ENCODE measurements at places on chromosomes 5 and 9. TPM values are rescaled to one million over a fixed set of nuclear protein-coding genes. Genes with fewer than 3 reads are reported as not detected.

GRCh38 chr9:17775656-17776055, 196.8 kb downstream of the SH3GL2 start:
- no peak overlapping the region for H3K27ac ChIP-seq
- H3K4me1 ChIP-seq, result no peaks in the 10 kb centered on the region
- DNase-seq, result no peak
- no peak overlapping the region for H3K4me3 ChIP-seq
- H3K27me3 ChIP-seq, result no peaks in the 10 kb centered on the region
- H3K36me3 ChIP-seq, result no peaks in the 10 kb centered on the region

PIP5K1B gene
- total RNA-seq, result 44.8 TPM

SLC12A7 gene
- 42.3 TPM for total RNA-seq

DNA sequence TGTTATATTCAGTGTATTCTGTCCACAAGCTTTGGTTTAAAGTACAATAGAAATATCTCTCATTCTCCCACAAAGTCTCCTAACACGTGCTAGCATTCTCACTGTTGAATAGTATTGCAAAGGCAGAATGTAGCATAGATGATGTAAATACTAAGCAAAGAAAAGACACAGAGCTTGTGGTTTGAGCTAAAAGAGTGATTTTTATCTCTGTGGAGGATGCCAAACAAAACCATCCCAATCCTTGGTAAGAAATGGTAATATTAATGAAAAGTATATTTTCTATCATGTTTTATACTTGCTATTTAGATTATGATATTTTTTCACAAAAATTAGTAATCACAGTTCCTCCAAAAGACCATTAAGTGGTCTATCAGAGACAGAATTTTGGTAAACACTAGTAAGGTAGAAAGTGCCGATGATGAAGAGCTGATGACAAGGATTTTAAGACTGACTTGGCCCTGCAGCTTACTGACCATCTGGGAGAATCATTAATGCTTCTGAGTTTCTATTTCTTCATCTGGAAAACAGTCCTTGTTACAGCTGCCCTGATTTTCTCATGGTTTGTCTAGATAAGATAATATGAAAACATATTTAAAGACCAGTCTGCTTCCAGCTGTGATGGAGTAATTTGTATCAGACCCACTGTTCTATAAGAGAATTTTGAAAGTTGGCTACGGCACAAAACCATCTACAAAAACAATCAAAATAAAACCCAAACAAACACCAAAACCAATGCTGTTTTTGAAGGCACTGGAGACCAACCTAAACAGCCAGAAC, 510.2 kb downstream of the SPATA31D1 start:
- no peaks in the 10 kb centered on the region for H3K4me1 ChIP-seq
- H3K36me3 ChIP-seq, result no peaks in the 10 kb centered on the region
- H3K27ac ChIP-seq, result no peak overlapping the region
- no peak overlapping the region for H3K4me3 ChIP-seq

- H3K4me3 ChIP-seq, result no peak overlapping the region
- H3K4me1 ChIP-seq, result peaks cover 75% of the 10 kb centered on the region
- H3K27ac ChIP-seq, result peak overlapping the region; percentile 79
- no peaks in the 10 kb centered on the region for H3K36me3 ChIP-seq
- no peaks in the 10 kb centered on the region for H3K27me3 ChIP-seq
These were observed 28.4 kb downstream of the PRRC2B start for GRCh38 chr9:131422241-131422792.

DNA sequence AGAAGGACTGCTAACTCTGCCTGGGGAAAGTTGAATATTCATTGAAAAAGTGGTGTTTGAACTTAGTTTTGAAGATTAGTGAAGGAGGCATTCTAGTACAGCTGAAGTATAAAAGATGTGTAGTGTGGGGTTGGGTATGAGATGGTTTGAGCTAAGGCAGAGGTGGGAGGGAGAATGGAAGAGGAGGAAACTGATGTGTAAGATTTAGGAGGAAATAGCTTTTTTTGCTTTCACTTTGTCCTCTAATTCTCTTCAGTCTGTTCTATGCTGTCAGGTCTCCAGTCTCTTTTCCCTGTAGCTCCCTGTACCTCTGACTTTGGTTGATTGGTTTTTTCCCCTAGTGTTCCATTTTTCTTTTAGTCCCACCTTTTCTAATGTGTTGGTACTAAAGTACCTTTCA, 9.0 kb downstream of the CREBRF start:
- H3K36me3 ChIP-seq, result no peaks in the 10 kb centered on the region
- DNase-seq, result no peak
- H3K4me1 ChIP-seq, result no peaks in the 10 kb centered on the region
- no peaks in the 10 kb centered on the region for H3K27me3 ChIP-seq

DNA sequence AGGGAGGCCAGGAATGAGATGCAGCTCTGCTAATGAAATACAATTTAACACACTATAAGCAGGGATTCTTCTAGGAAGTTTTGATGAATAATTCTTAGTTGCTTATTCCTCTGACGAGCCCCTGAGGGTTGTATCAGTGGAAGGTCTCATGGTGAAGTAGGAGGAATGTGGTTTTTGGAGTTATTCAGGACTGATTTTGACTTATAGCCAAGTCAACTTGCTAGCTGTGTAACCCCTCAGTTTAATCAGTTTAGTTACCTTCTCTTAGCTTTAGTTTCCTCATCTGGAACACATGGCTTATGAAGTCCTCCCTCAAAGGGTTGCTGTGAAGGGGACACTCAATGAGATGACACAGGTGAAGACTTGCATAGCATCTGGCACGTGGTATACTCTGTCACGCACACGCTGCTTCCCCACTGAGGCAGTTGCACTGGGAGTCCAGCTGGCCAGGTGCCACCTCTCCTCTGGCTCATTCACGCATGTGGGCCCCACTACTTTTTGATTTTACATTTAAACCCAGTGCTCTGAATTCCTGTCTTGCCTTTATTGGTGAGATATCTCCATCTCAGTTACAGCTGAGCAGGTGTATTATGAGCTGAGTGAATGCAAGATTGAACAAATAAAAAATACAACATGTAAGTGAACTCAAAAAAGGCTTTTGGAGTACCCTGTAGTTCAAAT, 415.0 kb downstream of the ARHGEF28 start:
- no peak overlapping the region for H3K4me3 ChIP-seq
- no peaks in the 10 kb centered on the region for H3K36me3 ChIP-seq
- H3K27me3 ChIP-seq, result no peaks in the 10 kb centered on the region
- no peaks in the 10 kb centered on the region for H3K4me1 ChIP-seq
- H3K27ac ChIP-seq, result no peak overlapping the region
- no peak for DNase-seq

BHMT2 gene
- 8.1 TPM for total RNA-seq

TSSK1B gene
- total RNA-seq, result not detected

SPINK13 gene
- total RNA-seq, result not detected

DNA sequence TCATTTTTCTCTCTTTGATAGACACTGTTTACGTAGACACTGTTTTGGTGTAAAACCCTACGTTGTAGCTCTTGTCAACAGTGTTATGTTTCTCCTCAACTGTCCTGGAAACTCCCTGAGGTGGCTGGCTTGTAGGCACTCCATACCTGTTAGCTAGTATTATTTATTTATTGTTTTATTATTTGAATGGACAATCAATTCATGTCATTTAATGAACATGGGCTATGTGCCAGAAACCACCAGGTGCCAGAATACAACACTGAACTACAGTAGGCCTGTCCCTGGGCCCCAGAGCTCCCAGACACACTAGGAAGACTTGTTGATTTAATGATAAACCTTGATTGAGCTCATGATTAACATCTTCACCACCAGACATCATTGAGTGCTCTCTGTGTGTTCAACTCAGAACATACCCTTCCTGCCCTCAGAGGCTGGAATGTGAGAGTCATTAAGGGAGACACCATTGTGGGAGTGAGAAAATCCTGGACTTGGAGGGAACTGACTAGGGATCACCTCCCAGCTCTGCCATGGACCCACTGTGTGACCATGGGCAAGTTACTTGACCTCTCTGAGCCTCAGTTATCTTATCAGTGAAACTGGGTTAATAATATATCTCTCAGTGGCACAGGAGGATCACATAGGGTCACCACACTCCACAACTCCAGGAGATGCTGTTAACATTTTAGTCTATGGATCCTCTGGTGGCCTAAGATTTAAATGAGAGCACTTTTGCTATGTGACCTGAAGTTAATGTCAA, 19.2 kb downstream of the IRF1 start:
- H3K27ac ChIP-seq, result no peak overlapping the region
- no peak overlapping the region for H3K4me3 ChIP-seq
- DNase-seq, result no peak
- H3K36me3 ChIP-seq, result no peaks in the 10 kb centered on the region

DNA sequence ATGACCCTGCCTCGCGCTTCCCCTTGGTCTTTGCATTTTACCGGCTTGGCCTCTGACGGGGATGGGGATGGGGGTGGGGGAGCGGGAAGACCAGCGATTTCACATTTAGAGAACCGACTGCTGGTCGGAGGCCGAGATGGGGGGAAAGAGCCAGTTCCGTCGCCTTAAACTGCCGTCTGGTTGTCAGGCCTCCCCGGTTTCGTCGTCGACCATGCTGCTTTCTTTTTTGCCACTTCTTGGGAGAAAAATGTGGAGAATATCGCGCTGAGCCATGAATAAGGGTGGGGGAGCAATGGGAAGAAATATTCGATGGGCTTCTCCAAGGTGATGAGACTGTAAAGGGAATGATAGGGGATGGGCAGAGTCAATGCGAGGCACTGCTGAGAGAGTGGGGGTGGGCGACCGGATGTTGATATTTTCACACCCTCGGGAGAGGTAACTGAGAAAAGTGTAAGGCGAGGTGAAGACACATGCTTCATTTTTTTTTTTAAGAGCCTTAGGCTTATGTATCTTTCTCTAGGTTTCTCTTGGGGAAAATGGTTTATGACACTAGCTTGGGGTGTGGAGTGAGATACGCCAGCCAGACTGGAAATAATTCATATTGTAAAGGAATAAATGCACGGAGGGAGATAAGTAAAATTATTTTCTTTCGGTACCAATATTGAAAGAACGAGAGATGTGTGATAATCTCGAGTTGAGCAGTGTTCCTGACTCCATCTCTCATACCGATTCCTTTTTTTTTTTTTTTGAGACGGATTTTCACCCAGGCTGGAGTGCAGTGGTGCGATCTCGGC, 1.1 kb downstream of the KIF2A start:
- no peak for DNase-seq
- H3K4me3 ChIP-seq, result peak overlapping the region; percentile 99
- peaks cover 28% of the 10 kb centered on the region for H3K4me1 ChIP-seq
- H3K27me3 ChIP-seq, result no peaks in the 10 kb centered on the region

DNA sequence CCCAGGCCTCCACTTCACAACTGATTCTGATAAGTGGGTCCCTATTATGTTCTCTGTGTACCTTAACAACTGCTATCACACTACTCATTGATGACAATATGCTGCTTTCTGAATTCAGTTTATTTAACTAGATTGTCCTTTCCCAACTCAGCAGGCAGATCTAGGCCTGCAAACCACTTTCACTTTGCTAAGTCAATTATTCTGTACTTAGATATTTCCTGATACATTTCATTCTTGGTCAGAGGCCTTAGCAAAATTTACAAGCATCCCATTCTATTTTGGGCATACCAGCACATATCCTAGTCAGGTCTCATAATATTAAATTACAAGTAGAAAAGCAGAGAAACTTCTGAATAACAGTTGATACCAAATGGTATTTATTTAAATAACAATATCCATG, 235.7 kb upstream of the HAPLN1 start:
- H3K36me3 ChIP-seq, result no peaks in the 10 kb centered on the region
- no peaks in the 10 kb centered on the region for H3K4me1 ChIP-seq
- DNase-seq, result no peak
- H3K27ac ChIP-seq, result no peak overlapping the region
- no peaks in the 10 kb centered on the region for H3K27me3 ChIP-seq
- no peak overlapping the region for H3K4me3 ChIP-seq

PCDHA11 gene
- total RNA-seq, result 0.12 TPM
